ENCODE measurements at places on chromosomes 6 and 20.

- peak; percentile 45 for DNase-seq
Measured at GRCh38 chr6:149043476-149044130, 273.9 kb upstream of the TAB2 start.

DNA sequence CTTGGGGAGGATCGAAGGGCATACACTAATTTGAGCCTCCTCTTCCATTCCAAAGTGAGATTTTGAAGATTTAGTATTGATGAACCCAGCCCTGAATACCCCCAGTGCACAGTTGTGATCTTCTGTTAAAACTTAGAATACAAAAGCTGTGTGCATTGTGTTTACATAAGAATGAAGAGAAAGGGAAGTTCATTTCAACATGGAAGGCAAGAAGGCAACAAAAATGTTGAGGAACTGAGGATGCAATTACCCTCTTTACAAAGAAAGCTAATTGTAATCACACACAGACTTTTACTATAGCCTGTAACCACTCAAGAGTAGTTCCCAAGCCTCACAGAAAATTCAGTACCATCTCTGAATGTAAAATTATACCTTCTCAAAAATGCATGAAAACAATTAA, 49.3 kb downstream of the GFOD1 start:
- no peak for DNase-seq

DNA sequence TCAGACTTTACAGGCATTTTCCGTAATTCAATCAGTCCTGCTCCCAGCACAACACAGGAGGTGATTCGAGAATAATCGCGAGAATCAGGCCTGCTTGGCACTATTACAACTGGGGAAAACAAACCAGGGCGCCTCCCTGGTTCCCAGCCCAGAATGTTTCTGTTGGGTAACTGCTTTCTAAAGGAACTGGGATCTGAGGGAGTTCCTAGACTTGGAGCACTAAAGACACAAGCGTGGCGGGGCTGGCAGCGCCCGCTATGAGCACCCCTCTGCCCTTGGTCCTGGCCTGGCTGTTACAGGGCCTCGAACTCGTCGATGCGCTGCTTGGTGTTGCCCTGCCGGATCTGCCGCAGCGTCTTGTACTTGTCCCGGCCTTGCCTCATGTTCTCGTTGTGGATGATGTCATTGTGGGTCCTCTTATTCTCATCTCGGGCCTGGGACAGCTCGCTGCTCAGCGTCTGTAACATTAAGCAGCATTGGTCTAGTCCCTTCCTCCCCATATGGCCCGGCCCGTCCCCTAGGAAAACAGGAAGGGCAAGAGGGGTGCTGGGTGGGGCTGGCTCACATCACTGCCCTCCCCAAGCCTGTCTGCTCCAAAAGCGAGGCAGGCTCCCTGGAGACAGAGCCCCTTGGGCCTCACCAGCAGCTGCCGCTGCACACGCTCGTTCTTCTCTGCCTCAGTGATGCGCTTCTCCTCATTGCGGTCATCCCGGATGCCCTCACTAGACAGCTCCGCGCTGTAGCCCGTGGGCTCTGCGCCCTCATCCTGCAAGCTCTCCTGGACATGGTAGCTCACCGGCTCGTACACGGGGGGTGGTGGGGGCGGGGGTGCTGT, 52.3 kb downstream of the EZR start:
- DNase-seq: no peak

DNA sequence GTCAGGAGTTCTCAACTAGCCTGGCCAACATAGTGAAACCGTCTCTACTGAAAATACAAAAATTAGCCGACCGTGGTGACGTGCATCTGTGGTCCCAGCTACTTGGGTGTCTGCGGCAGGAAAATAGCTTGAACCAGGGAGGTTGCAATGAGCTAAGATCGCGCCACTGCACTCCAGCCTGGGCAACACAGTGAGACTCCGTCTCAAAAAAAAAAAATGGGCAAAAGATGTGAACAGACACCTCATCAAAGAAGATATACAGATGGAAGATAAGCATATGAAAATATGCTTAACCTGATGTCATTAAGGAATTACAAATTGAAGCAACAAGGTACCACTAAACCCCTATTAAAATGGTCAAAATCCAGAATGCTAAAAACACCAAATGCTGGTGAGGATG, 9.2 kb upstream of the HSPA12B start:
- DNase-seq: no peak

Data from iris pigment epithelial cell (primary cell).